ENCODE measurements at places on chromosomes 3 and 15.

GRCh38 chr3:178343433-178344038 is 192.7 kb upstream of the KCNMB2 start:
- DNase-seq = no peak

DNA sequence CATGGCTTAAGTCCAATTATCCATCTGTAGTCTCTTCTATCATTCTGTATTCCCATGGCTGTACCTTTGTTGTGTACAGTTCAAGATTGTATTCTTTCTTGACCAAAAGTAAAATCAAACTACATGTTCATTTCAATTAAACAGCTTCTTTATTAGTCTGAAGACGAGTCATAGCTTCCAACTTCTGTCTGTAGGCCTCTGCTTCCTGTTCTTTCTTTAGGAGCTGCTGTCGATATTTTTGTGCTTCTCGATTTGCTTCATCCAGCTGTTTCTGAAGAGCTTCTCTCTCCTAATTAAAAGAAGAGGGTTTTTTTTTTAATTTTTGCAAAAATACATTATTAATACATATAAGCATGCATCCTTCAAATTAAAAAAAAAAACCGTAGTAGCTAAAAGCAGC is 13.0 kb upstream of the HDC start:
- no peak for DNase-seq

GRCh38 chr3:11140030-11140712 is 14.1 kb upstream of the HRH1 start:
- DNase-seq = peak; percentile 39

DNA sequence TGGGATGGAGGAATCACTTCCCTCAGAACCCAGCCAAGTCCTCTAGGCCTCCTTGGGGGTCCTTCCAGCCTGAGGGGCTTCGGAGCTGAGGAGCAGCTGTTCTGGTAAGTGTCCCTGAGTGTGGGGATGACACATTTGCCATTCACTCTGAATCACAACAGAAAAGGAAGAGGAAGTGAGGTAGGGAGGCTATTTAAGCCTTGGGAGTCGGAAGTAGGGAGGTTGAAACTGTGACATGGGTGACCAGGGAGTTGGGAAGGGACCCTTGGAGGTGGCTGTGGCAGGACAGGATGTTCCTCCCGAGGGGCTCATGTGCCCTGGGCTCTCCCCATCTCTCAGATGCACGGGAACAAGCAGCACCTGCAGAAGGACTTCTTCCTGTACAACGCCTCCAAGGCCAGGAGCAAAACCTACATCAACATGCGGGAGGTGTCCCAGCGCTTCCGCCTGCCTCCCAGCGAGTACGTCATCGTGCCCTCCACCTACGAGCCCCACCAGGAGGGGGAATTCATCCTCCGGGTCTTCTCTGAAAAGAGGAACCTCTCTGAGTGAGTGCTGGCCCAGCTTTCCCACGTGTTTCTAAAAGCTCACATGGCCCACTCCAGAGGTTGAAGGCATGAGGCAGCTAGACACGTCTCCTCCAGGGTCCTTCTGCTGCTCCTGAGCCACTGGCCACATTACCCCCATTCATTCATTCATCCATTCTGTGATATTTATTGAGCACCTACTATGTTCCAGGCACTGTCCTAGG is 43.3 kb downstream of the CAPN3 start:
- DNase-seq = no peak

GRCh38 chr3:47010111-47010712 is 30.7 kb downstream of the NBEAL2 start:
- DNase-seq = no peak

DNA sequence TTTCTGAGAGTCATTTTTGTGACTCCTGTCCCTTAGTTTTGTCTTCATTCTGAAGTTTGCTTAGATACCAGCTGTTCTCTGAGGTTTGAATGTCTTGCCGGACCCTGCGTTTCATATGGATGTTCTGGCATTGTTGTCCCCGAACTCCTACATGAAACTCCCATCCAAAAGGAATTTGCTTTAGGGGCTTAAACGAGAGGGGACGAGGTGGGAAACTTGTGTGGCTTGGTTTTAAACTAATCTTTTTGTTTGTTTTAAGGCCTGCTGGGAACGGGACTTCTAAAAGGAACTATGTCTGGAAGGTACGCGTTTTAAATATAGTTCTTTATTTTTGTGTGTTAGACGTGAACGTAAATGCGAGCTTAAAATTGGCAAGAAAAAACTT is 679 bp downstream of the RPL35A start:
- no peak for DNase-seq

DNA sequence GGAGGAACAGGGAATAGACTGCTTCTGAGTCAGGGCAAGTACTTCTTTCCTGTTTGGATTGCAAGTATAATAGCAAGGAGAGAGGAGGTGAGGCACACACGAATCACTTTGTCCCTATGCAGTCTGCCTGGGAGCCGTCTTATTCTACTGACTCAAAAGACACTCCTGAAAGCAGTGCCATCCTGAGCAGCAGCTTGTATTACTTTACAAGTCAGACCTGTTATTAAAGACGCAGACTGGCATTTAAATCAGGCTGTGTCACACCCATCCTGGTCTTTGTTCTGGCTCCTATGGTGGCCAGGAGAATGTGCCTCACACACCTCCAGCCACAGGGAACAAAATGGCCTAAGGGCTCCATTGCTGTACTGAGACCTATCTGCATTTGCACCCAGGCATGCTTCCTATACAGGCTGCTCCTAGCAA is 17.9 kb upstream of the SQOR start:
- no peak for DNase-seq

DNA sequence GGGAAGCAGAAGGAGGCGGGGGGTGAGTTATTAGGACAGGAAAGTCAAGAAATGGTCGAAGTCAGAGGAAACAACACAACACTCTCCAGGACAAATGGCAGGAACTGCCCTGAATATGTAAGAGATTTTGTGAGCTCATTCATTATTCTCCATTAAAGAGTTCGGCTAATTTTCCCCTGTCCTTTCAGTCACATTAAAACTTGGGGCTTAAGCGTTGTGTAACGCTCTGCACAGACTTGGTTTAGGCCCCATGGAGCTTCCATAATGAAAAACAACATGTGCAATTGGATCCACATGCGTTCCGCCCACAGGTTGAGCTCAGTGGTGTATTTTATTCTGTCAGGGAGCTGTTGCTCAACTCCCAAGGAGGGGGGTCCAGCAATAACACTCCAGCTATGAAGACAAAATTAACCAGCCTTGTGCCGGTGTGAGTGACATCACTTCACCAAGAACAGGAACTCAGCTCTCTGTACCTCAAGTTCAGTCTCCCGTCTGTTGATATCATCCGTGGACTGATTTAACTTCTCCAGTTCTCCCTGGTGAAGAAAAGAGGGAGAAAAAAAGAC is 2.3 kb downstream of the SH3BP5 start:
- peak; percentile 91 for DNase-seq

- no peak for DNase-seq
Observed at GRCh38 chr15:93270937-93271467, 182.0 kb upstream of the RGMA start.

DNA sequence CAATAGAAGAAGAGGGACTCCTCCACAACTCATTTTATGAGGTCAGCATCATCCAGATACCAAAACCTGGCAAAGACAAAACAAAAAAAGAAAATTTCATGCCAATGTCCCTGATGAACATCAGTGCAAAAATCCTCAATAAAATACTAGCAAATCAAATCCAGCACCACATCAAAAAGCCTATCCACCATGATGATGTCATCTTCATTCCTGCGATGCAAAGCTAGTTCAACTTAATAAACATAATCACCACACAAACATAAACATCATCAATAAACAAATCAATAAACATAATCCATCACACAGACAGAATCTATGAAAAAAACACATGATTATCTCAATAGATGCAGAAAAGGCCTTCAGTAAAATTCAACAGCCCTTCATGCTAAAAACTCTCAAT is 342.1 kb downstream of the RSL24D1 start:
- DNase-seq = no peak

- no peak for DNase-seq
Observed at GRCh38 chr3:62261736-62262135, 111.6 kb downstream of the FEZF2 start.

- no peak for DNase-seq
Observed at GRCh38 chr15:38671675-38672254, 107.2 kb upstream of the RASGRP1 start.

- DNase-seq = peak; percentile 30
Observed at GRCh38 chr15:78944669-78945407, at the start of gene CTSH. CTSH (minus strand) TSS chr15:78945046; CDS start chr15:78944981, 65 bp downstream.

DNA sequence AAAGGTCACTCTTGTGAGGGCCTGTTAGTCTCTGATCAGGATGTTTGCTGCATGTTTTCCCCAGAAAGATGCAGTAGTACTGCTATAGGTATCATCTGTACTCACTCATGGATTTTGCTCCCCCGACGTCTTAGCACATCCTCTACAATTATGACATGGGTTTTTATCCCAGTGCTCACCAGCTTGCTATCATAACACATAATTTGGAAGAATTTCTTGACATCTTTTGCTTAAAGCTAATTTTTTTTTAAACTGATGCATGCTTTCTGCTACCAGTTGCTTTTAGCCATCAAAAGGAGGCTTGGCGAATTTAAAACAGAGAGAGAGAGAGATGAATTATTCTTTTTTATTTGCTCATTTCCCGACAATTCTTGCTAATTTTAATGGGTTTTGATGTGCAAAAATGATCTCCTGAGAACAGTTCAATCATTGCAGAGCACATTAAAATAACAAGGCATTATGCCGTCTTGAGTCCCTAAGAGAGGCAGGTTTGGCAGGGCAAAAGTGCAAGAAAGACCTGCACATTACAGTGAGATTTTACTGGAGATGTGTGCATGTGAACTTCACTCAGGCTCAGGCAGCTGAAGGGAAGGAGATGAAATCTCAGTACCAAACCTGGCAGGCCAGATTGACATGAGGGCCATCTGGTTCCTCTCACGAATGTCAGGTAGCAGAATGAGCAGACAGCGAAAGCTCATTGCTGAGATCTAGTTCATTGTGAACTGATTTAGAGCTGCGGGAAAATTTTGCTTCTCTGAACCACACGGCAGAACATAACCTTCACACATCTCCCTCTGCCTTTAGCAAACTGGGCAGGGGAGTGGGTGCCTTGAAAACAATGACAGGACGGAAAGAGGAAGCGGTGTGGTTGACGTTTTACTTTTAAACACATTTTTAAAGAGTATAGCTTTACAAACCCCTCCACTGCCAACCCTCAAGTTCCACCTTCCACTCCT is 25.9 kb upstream of the GOLGA8B start:
- no peak for DNase-seq

DNA sequence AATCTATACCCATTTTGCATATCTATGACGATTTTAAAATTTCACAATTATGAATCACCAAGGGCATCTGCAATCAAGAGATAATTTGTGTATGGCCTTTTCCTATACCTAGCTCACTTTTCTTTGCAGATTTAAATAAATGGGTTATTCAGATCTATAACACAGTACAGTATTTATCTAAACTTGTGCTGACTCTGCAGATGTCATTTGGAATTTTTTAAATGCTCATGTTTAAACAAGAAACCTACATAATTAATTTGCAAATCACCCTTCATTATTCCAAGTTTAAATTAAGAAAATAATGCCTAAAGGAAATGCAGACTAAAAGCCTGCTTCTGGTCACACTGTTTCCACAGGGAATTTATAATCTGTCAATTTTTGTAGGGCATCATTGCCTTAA is 284.2 kb downstream of the SI start:
- no peak for DNase-seq

GRCh38 chr3:49470714-49471420 is 800 bp downstream of the DAG1 start:
- DNase-seq = no peak

DNA sequence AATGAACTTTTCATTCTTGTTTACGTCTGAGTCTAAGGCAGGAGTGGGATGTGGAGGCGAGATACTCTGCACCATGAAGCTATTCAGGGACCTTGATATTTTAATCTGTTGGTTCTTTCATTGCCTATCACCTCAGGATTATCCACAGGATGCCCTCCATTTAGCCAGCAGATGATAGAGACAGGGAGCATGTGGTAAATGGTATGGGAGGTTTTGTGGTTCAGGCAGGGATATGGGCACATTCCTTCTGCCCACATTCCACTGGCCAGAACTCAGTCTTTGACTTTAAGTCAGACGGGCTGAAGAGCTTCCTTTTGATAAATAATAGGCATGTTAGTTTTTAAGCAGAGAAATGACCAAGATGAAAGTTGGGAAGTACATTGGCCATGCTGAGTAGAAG is 548.0 kb upstream of the CCDC54 start:
- DNase-seq = peak; percentile 70

DNA sequence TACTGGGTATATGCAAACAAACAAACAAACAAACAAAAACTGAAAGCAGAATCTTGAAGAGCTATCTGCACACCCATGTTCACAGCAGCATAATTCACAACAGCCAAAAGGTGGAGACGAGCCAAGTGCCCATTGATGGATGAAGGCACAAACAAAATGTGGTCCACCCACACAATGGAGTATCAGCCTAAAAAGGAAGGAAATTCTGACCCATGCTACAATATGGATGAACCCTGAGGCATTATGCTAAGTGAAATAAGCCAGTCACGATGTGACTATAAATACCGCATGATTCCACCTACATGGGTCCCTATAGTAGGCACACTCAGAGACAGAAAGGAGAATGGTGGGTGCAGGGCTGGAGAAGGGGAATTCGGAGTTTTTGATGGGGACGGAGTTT is 24.1 kb downstream of the XPC start:
- DNase-seq = no peak

- DNase-seq = no peak
Observed at GRCh38 chr3:109334572-109334971, 2.8 kb downstream of the DPPA4 start.

- DNase-seq = peak; percentile 60
Observed at GRCh38 chr3:15405448-15406050, 21.8 kb downstream of the METTL6 start.

- DNase-seq = no peak
Observed at GRCh38 chr3:102896851-102897621, 462.2 kb downstream of the ZPLD1 start.

DNA sequence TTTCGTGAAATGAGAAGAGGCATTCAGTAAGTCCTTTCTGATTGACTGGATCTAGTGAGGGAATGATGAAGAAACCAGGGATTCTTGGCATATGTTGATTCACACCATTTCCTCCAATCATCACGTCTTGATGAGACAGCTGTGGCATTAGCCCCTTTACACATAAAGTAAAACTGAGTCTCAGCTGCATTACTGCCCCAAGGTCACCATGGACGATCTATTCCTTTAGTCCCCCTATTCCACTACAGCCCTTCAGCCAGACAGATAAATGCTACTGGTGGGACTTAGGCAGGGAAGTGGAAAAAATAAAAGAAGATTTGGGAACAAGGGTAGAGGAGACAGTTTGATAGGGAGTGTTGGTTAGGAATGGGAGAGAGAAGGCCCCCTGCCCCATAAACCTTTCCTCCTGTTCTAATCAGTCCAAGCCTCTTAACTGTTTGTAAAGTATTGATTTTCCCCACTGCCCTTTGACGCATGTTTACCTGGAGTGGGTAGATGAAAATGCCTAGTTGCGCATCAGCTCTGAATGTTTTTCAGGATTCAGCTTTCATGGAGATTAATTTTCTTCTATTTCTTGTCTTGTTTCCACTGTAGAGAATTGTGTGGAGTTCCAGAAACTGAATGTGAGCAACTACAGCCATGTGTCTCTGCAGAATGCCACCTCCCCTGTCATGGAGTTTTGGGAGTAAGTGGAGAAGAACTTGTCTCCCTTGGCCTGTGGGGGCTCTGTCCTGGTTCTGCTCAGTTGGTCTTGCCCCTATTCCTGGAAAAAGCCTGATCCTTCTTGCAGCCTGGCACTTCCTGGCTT is 6.9 kb downstream of the SLC6A11 start:
- no peak for DNase-seq

All from fibroblast of upper back skin (primary cell).